Astrocyte of the cerebellum (primary cell): ENCODE measurements at places on chromosomes 3 and 15.

- no peak for DNase-seq
These were observed 145.1 kb downstream of the GHSR start for GRCh38 chr3:172303181-172303580.

GRCh38 chr3:127546554-127546953 is 44.0 kb downstream of the TPRA1 start:
- no peak for DNase-seq

DNA sequence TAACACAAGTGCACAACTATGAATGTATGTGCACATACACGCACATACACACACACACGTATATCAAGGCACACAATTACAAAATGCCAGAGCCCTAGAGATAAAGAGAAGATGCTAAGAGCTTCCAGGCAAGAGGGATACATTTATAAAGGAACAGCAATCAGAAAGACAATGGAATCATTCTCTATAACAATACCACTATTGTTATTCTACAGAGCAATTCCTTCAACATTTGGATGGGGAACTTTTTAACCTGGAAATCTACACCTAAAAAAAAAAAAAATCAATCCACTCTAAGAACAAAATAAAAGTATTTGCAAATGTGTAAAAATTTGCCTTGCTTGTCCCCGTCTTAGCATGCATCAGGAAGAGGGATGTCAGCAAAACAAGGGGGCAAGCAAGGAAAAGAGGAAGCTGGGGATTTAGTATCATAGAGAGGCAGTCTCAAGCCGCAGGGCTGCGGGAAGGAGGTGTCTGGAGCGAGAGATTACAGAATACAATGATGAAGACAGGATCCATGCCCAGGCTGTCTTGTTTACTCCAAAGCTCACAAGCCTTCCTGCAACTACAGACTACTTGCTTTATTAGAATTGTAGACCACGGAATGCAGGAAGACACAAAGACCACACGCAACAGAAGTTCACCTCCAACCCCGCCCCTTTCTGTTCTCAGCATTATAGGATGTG is 220.2 kb downstream of the NTRK3 start:
- no peak for DNase-seq

- no peak for DNase-seq
These were observed 187.2 kb downstream of the CADPS start for GRCh38 chr3:62688050-62688449.

DNA sequence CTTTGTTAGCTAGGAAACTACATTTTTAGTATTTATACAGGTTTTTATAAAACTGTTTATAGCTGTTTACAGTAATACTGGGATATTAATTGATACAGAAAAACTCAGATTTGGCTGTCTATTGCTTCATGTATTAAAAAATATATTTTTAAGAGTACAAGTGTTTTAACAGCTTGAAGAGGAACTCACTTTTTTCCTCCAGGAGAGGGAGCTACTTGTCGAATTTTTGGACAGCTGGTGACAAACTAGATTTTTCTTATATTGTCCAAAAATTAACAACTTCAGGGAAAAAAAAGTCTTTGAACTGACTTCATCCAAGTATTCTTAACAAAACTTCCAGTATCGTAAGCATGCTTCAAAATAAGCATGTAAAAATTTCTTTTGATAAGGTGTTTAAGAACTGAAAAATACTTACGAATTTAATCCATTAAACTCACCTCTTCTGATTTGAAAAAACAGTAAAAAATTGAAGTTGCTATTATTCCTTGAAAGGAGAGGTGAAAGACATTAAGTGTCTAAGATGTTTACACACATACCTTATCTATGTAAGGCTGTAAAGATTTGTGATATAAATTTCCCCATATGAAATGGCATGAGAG is 4.0 kb downstream of the DIPK2A start:
- DNase-seq, result peak; percentile 62

DNA sequence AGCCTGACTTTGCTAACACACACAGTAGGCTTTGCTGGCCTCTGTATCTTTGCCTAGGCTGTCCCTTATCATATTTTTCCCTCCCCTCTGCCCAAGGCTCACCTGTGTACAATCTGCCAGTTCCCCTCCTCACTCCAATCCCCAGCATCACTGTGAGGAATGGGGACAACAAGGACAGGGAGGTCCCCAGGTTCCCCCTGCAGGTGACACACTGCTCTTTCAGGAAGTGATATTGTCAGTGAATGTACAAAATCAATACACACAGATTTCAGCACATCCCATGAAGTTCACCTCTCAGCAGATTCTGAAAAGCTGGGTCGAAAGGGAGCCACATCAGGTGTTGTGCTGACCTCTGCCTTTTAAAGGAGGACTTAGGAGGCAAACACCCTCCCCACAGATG is 177.5 kb downstream of the RAB11A start:
- DNase-seq, result no peak

GRCh38 chr15:32651229-32651837 is 9.8 kb downstream of the SCG5 start:
- DNase-seq, result no peak

DNA sequence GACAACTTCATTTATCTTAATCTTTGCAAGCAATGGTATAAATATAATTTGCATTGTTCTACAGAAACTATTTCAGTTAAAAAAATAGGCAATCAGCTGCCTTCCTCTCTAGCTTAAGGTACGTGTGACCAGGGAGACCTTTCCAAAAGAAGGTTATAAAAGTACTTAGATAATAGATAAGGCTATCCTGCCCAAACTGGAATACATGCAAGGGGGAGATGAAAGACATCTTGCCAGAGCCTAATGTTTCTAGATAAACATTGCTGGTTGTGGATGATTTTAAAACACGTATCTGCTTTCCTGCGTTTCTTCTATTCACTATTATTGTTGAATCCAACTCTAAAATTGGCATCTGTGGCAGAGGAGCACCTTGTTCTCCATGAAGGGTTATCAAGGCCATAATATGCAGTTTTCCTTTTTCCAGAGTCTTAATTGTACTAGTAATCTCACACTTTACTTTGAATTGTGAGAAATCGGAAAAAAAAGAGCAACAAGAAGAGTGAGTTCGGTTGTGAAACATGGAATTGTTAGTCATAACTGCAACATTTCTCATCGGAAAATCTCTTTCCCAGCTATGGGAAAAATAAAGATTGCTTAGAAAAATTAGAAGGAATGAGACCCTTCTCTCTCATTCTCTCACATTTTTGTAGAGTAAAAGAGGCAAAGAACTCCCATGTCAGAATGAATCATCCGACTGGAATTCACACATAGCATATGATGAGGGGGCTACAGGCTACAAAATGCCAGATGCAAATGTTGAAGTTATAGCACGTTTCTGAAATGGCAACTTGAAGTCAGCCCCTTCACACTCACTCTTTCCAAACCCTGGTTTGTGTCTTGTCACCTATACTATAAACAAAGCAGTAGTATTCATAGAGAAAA is 936.1 kb upstream of the NR2F2 start:
- peak; percentile 6 for DNase-seq

DNA sequence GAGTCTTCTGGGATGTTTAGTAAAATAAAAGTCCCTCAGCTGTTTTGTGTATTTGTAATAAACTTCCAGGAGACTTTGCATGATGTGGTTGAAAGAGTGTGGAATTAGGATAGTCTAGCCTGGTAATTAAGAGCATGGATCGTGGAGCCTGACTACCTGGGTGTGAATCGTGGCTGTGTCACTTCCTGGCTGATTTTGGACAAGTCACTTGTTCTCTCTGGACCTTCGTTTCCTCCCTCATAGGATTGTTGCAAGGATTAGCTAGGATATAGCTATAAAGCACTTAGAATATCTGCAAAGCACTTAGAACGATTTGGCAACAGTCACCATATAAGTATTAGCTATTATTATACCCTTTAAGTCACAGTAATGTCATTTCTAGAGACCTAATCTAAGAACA is 40.2 kb downstream of the SLMAP start:
- DNase-seq, result no peak

- no peak for DNase-seq
These were observed 75.6 kb upstream of the MBNL1 start for GRCh38 chr3:152192936-152193672.

DNA sequence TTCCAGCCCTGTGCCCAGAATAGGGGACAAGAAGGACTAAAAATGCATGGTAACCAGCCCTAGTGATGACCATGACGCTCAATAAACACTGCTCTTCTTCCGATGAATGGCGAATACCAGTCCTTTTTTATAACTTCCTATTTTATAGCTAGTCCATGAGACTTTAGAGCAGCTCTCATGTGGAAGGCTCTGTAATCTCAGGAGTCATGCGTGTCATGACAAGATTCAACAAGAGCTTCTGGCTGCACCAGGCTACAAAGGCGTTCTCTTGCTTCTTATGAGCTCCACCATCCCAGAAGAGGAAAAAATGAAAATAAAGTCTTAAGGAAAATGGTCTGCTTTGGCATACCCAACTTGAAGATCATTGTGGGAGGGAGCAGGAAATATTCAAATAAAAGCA is 141.0 kb downstream of the TMCO5A start:
- DNase-seq, result no peak

DNA sequence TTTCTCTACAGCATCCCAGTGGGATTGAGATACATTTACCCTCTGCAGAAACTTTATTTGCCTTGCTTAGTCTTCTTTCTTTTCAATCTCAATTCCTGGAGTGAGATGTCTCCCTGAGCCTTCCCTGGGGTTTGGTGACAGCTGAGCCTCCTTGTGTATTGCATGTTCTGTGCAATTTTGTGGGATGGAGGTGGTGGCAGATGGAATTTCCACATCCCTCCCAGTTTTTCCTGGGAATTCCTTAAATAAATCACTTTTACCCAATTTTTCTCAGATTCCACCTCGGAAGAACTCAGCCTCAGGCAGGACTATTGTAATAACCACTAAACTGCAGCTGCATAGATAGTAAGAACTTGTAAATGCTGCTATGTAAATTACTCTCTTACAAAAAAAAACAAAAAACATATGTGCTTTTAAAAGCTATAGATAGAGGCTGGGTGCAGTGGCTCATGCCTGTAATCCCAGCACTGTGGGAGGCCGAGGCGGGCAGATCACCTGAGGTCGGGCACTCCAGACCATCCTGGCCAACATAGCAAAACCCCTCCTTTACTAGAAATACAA is 88.5 kb upstream of the ABHD17C start:
- no peak for DNase-seq

DNA sequence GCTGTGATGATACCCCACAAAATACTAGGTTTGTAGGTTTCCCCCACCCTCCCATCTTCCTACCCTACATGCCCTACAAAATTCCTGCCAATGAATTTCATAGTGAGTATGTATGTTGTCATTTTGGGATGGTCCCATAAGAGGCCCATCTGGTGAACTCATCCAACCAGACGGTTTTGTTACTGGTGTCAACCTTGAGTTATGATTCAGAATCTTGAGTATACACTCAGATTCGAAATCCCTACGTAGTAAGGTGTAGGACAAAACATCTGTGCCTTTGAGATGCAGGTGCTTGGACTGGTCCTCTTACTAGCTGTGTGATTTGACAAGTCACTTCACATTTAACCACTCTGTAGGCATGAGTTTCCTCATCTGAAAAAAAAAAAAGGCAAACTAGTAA is 3.6 kb downstream of the SIAH2 start:
- no peak for DNase-seq

GRCh38 chr3:139020868-139021234 is at the start of gene PRR23B:
Gene PRR23B (minus strand): TSS chr3:139020926. CDS start chr3:139020661, 265 bp downstream.
- no peak for DNase-seq

DNA sequence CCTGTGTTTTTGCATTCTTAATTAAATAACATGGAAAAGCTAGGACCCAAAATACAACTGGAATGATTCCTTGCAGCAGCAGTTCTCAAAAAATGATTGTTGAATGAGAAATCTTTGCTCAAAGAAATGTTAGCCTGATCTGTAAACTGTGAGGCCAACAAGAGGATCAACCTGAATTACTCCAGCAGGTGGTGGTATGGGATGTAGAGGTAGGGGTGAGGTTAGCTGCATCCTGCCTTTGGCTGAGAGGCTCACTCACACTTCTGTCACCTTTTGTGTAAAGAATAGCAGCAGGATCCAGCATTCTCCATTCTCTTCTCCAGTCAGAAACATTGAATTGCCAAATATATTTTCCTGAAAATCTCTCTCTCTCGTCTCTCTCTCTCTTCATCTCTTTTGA is 26.5 kb upstream of the FAM98B start:
- DNase-seq, result no peak

DNA sequence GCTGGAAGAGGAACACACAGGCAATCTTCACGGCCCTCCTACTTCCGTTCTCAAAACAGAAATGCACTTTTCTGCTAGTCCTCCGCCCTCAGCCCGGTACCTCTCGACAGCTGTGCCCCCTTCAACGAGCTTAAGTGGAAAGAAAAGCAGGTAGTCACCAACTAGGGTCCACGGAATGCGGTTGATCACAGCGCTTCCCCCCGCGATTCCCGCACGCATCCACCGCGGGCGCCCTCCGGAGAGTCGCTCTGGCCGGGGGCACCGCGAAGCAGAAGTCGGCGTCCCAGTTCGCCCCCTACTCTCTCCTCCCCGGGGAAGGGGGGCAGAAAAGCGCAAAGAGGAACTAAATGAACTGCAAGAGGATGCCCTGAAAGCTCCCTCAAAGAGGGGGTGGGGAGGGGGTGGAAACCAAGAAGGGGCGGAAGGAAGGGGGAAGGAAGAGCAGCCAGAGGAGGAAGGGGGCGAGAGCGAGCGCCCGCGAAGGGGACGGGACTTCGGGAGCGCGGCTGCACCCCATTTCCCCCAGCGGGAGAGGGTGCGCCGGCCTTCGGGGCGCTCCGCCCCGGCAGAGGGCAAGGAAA is 738 bp downstream of the ACAP2 start:
- DNase-seq, result no peak

GRCh38 chr3:195148549-195148948 is 122.4 kb downstream of the XXYLT1 start:
- DNase-seq, result no peak

- DNase-seq, result no peak
These were observed 363.2 kb upstream of the NAALADL2 start for GRCh38 chr3:174495928-174496327.

DNA sequence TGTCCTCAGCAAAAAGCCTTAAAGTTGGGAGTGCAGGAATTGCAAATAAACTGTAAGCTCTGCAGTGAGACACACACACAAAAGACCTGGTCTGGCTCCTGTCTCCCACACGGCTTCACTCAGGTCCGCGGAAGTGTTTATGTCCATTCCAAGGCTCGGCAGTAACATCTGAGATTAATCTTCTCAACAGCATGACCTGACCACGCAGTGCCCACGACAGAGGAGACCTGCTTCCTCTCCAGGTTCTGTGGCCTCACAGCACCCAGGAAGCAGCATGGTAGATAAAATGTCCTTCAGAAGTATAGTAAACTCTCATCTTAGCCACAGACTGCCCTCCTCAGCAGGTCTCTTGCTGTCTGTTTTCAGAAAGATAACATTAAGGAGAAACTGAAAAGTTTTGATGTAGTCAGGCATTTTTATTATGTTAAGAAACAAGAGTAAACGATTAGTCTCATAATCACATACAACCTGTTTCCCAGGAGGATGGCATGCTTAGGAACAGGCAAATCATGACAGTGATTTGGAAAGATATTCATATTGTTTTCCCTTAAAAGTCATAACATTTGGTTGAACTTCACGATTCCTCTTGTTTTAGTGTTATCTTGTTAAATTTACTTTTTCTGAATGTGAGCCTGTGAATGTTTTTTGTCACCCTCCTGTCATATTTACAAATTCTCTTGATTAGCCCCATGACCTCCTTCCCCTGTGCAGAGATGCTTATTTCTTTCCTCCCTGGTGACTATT is 34.6 kb downstream of the CD200R1L start:
- DNase-seq, result no peak

- DNase-seq, result no peak
These were observed 168.8 kb downstream of the ECT2 start for GRCh38 chr3:172919297-172919683.
